ENCODE measurements at places on chromosomes 4 and X. TPM values are rescaled to one million over a fixed set of nuclear protein-coding genes. Genes with fewer than 3 reads are reported as not detected.

- H3K4me3 ChIP-seq = no peak overlapping the region
- H3K36me3 ChIP-seq = peaks cover 27% of the 10 kb centered on the region
- no peak for DNase-seq
Observed at GRCh38 chrX:150700107-150700506, 6.9 kb downstream of the MTMR1 start.

The DNAJB14 gene
- 66.1 TPM for total RNA-seq

The XAGE3 gene
- total RNA-seq = not detected

The SMIM10 gene
- total RNA-seq = not detected

All from CD4-positive, CD25-positive, alpha-beta regulatory T cell (primary cell).